AG09319 (cell line): ENCODE measurements at places on chromosomes 2 and 18.

- no peak for DNase-seq
Observed at GRCh38 chr18:75830828-75831227, 403.3 kb upstream of the SMIM21 start.

DNA sequence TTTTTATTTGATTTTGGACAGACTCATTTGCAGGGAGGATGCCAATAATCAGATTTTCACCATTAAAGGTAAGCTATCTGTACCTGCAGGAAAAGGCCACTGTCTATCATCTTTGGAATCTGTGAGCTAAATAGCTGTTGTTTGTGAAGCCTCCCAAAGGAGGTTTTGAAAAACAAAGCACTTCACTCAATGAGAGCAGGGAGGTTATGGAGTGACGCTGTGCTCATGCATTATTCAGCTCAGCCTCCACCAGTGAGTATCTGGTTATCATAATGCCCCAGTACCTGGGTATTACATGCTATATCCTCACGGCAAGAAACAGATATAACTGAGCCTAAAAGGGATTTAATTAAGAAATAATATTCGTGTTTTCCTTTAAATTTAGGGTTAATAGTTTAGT is 189.6 kb upstream of the PIK3C3 start:
- no peak for DNase-seq

GRCh38 chr2:138122891-138123290 is 158.6 kb downstream of the HNMT start:
- no peak for DNase-seq

GRCh38 chr18:59699750-59700534 is 2.7 kb upstream of the CCBE1 start:
- no peak for DNase-seq

GRCh38 chr2:165772183-165772582 is 21.9 kb downstream of the GALNT3 start:
- no peak for DNase-seq

DNA sequence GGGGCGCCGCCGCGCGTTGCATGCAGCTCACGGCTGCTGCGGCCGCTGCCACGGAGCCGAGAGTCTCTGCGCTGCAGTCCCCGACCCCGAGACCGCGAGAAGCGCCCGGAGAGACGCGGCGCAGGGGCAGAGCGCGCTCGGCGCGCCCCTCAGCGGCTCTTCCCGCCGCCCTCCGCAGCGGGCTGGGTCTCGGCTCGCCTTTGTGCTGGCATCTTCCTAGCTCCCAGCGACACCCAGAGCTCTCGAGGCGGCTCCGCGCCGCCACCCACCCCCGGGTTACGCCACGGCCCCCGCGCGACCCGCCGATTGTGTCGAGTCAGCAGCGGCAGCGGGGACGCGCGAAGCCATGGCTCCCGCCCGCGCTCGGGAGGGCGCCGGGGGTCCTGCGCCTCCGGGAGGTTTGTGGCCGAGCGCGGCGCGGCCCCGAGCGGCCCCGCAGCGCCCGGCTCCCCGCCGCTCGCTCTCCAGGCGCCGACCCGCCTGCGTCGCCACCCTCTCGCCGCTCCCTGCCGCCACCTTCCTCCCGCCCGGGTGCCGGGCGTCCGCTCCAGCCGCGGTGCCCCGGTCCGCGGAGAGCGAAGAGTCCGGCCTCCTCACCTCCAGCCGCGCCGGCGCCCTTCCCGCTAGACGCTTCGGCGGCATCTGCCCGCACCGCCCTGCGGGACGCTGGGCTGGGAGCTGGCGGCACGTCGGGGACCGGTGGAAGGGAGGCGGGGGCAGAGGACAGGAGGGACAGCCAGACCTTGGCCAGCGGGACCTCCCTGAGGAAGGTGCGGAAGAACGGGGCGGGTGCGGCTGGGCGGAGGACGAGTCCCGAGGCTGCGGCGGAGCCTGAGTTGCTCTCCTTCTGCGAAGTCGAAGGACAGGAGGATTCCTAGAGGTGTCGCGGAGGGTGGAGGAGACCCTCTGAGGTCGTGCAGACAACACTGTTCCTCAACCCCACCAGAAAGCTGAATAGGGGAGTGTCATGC is 46.3 kb upstream of the CCDC150 start:
- DNase-seq, result no peak

DNA sequence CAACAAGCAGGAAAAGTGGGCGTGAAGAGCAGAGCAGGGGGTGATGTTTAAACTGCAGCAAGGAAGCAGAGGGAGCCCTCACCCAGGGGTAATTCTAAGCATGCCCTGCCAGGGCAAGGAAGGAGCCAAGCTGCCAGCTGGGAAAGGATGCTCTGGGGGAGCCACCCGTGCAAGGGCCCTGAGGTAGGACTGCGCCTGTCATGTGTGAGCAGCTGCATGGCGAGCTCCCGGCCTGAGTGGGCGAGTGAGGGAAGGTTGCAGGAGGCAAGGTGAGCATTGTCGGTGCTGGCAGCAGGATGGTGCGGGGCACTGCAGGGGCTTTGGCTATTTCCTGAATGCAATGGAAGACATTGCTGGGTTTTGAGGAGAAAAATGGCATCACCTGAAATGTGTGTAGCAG is 107.2 kb downstream of the COPS8 start:
- DNase-seq, result no peak

DNA sequence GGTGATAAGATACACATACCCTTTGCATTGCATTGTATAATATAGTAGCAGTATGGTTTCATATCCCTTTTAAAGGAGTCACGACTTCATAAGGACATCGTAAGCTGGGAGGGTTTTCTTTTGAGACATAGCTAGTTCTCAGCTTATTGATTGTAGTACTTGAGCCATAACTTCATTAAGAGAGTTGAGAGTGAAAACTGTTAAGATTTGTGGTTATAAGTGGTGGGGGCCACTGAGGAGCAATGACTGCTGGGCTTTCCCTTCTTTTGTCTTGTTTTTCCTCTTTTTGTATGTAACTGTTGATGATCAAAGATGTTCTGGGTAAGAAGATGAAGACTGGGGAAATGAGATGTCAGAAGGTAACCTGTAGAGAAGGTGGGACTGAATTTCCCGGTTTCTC is 11.0 kb downstream of the EIF5B start:
- DNase-seq, result no peak

DNA sequence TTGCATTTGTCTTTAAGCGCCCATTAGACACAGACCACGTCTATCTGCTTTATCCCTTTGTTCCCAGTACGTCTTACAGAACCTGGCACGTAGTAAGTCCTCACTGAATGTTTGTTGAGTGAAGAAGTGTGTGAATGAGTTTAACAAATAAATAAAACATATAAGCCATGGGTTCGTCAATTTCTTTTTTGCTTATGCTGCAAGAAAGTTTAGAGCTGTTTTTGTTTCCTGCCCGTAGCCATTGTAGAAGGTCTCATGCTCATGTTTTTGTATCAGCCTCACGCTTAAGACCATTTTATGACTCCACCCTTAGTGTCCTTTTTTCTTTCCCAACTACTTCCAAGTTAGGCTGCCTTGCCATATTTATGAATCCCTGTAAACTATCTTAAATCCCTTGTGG is 2.5 kb downstream of the ADD2 start:
- no peak for DNase-seq

- no peak for DNase-seq
Observed at GRCh38 chr18:63178971-63179370, 140.6 kb downstream of the BCL2 start.

DNA sequence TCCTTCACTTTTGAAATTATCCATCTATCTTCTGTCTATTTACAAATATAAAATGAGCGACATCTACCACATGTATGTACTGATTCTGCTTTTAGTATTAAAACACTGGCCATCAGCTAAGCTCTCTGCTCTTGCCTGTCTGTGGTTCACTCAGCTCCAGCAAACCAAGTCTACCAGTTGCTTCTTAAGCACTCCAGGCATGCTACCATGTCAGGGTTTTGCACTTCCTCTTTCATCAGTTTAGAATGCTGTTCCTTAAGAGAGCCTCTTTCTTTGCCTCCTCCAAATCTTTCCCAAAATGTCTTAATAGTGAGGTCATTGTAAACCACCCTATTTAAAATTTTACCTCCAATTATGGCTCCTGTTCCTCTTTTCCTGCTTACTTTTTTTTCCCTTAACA is 59.5 kb downstream of the SCN3A start:
- DNase-seq, result no peak

- DNase-seq, result no peak
Observed at GRCh38 chr18:46447792-46448191, 209.2 kb downstream of the LOXHD1 start.

DNA sequence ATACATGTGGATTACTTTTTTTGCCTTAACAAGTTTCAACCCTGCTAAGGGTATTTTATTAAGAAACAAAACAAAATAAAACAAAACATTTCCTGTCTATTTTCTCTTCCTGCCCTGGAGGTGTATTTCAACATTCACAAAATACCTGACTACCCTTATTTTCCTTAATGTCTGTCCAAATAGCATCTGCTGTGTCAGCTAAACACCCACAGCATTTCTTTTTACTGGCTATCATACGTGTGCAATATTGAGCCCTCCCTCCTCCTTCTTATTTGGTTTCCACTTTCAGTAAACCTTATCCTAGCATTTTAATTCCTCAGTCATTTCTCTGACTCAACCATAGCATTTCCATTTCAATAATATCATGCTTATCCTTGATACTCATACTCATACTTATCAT is 1420.0 kb upstream of the ZEB2 start:
- no peak for DNase-seq

DNA sequence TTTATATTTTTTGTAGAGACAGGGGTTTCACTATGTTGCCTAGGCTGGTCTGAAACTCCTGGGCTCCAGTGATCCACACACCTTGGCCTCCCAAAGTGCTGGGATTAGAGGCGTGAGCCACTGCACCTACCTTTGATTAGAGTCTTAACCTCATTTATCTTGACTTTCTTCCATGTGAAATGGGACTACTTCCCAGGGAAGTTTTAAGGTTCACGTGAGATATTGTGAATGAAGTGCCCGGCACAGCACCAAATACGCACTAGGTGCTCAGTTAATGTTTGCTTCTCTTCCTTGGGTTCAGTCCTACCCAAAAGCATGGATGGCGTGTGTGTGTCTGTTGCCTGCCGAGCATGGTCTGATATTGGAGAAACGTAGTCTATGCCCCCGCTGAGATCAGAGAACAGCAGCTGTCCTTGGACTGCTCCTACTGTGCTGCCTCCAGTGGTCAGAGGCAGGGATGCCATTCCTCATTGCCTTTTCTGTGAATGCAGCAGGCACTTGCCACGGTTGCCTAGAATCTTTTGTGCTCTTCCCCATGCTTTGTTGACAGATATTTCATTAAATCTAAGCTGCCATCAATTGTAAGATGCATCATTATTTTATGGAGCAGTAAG is 12.3 kb upstream of the TFCP2L1 start:
- DNase-seq, result no peak

DNA sequence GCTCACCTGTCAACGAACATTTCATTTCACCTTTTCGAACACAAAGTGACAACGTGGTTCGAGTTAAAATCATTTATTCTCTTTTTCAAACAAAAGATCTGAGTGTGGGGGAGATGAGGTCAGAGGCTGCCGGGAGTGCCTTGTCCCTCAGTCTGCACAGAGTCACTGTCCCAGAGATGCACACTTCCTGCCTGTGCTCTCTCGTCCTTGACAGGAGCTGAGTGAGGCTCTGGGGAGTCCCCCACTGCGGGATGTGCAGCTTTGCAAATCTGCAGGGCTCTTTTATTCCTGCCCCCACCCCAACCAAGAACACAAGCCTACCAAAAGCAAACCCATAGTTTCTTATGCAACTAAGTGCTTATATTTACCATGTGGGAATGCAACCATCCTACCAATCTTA is 497.8 kb downstream of the EIPR1 start:
- DNase-seq, result no peak

GRCh38 chr2:143181494-143181893 is 52.3 kb downstream of the ARHGAP15 start:
- no peak for DNase-seq

DNA sequence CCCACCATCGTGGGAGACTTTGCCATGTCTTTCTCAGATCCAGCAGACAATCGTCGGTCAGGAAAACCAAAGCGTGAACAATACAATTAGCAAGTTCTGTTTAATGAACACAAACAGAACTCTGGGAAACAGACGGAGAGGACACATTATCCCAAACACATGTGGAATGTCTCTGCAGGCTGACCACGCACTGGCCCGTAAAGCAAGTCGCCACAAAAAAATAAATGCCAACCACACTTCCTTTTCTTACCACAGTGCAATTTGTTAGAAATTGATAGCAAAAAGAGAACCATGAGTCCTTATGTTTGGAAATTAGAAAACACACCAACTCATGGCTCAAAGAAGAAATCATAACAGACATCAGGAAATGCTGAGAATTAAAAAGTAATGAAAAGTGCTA is 210.9 kb downstream of the TWIST2 start:
- no peak for DNase-seq

DNA sequence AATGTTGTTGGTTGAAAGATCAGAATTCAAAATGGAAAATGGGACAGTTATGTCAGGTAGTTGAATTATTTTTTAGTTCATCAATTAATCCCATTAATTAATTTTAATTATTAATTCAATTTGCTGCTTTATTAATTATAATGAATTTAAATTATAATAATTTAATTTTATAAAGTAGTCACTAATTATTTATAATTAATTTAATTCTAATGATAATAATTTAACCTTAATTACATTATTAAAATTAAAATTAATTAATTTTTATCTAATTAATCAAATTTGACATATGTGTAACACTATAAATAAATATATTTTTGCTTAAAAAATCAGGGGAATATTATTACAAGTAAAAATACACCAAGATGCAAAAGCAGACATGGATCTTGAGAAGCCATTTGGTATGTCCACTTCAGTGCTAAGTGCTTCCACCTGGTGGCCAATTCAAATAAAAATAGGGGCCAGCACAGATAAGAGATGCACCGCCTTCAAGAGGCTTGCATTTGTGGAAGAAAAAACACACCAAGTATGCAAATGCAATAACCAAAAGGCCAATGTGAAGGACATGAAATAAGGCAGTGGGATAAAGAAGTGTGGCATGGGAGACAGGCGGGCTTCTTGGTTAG is 73.2 kb downstream of the MBP start:
- no peak for DNase-seq

- no peak for DNase-seq
Observed at GRCh38 chr18:23530195-23530594, 26.9 kb downstream of the RMC1 start.

DNA sequence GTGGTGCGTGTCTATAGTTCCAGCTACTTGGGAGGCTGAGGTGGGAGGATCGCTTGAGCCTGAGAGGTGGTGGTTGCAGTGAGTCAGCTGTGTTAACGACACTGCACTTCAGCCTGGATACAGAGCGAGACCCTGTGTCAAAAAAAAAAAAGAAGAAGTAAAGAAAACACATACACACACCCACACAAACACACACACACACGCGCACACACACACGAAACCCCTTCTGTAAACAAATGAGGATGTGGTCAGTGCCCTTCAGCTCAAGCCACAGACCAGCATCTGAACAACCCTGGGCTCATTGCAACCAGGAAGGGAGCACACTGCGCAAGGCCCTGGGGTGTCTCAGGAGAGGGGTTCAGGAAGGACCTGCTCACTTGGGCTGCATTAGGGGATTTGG is 47.9 kb upstream of the KCNF1 start:
- no peak for DNase-seq

GRCh38 chr2:88355486-88355885 is 97.0 kb downstream of the FOXI3 start:
- DNase-seq, result no peak

- no peak for DNase-seq
Observed at GRCh38 chr2:56455642-56456041, 271.9 kb downstream of the CCDC85A start.
